H1 (cell line): ENCODE measurements at places on chromosomes 11 and 22. TPM values are rescaled to one million over a fixed set of nuclear protein-coding genes. Genes with fewer than 3 reads are reported as not detected.

The CARD10 gene
- 14.4 and 14.6 TPM in 2 replicates for total RNA-seq

- no peak overlapping the region for H3K27ac ChIP-seq
- peaks cover 10% of the 10 kb centered on the region; the same call in 1 of the 2 replicates for H3K4me1 ChIP-seq
- H3K27me3 ChIP-seq = no peaks in the 10 kb centered on the region
- H3K4me3 ChIP-seq = no peak overlapping the region
- H3K36me3 ChIP-seq = no peaks in the 10 kb centered on the region
Measured at GRCh38 chr22:44596396-44597125, 98.5 kb upstream of the RTL6 start.

- H3K4me3 ChIP-seq = no peak overlapping the region
- no peak overlapping the region for H3K27ac ChIP-seq
- H3K36me3 ChIP-seq = no peaks in the 10 kb centered on the region
- H3K4me1 ChIP-seq = no peaks in the 10 kb centered on the region
Measured at GRCh38 chr11:4185561-4185960, 91.0 kb downstream of the RRM1 start.

- DNase-seq = no peak
- H3K4me3 ChIP-seq = no peak overlapping the region
- H3K36me3 ChIP-seq = no peaks in the 10 kb centered on the region
Measured at GRCh38 chr22:32465661-32466060, 1.4 kb upstream of the BPIFC start.

The CAVIN3 gene
- total RNA-seq = 17.7 and 20.4 TPM in 2 replicates

The ANO9 gene
- total RNA-seq = 18.0 and 20.0 TPM in 2 replicates

The FLRT1 gene
- total RNA-seq = 0.28 and 0.42 TPM in 2 replicates

The MS4A2 gene
- total RNA-seq = not detected in 2 replicates

The KRTAP5-7 gene
- not detected in 2 replicates for total RNA-seq

GRCh38 chr11:61077936-61078335 is 24.4 kb upstream of the CD5 start:
- peaks cover 2% of the 10 kb centered on the region; the same call in 1 of the 2 replicates for H3K4me1 ChIP-seq
- no peak for DNase-seq
- H3K36me3 ChIP-seq = no peaks in the 10 kb centered on the region
- H3K27ac ChIP-seq = no peak overlapping the region
- H3K4me3 ChIP-seq = no peak overlapping the region

DNA sequence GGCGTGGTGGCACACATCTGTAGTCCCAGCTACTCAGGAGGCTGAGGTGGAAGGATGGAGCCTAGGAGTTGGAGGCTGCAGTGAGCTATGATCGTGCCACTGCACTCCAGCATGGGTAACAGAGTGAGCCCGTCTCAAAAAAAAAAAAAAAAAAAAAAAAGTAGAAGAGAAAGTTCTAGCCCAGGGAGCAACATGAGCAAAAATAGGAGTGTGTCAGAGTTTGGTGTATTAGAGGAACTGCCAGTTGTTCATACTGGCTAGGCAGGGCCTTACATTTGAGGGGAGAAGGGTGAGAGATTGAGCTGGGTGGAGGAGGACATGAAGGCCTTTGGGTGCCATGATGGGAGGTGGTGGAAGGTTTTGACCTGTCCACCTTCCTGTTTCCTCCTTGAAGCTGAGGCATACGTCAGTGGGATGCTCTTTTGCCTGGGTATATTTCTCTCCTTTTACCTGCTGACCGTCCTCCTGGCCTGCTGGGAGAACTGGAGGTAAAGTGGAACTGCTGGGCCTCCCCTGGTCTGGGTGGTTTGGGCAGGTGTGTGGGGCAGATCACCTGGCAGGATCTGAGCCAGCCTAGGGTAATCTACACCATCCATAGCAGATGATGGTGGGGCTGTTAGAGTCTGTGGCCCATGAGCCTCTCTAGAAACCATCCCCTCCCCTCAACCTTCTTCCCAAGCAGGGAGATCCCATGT is 7.3 kb downstream of the SIDT2 start:
- no peak for DNase-seq
- H3K4me1 ChIP-seq = peaks cover 3% of the 10 kb centered on the region; the same call in 1 of the 2 replicates
- no peak overlapping the region for H3K4me3 ChIP-seq
- H3K27ac ChIP-seq = no peak overlapping the region
- no peaks in the 10 kb centered on the region for H3K27me3 ChIP-seq
- H3K36me3 ChIP-seq = no peaks in the 10 kb centered on the region
